ENCODE measurements at places on chromosomes 1 and 21.

GRCh38 chr1:90926971-90927370 lies 94.9 kb downstream of the ZNF644 start:
- DNase-seq = no peak

DNA sequence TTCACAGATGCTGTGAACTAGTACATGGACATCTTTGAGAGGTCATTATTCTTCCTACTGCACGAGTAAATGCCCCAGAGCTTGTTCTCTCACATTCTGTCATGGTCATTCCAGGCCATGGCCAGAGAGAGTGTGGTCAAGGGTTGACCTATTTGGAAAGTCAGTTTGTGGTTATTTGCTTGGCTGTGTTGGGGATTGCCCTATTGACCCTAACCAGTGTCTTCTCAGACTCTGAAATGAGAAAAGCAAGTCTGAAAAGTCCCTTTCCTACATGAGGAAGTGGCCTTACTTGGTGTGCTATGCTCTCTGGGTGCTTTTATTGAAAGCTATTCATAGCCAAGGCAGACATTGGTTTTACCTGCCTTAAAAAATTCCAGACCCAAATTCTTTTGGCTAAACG lies 26.6 kb downstream of the CLIC6 start:
- DNase-seq = no peak

DNA sequence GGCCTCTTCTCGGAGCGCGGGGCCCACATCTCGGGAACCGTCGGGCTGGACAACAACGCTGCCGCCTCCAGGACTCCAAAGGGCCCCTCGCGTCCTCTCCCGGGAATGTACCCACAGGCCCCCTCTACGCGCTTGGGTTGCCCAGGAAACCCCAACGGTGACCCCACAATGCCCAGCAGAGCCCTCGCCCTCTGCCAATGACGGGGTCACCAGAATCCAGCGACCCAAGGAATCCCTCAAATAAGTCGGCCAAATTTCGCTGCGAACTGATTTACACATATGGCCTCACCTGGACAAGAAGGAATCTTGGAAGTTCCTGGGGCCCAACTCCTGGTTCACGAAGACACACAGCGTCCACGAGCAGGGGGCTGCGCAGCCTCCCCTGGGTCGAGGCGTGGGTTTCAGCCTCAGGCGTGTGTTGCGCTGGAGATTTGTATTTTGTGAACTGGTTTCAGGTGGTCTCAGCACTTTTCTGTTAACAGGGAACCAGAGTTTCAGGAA lies 78.1 kb downstream of the DESI2 start:
- DNase-seq = no peak

- DNase-seq = no peak
Observed at GRCh38 chr1:31412205-31412604, 808 bp upstream of the SERINC2 start.

GRCh38 chr1:64440183-64440826 lies 29.6 kb upstream of the CACHD1 start:
- DNase-seq = no peak

GRCh38 chr1:218364028-218364710 lies 19.0 kb downstream of the TGFB2 start:
- DNase-seq = no peak

- no peak for DNase-seq
Observed at GRCh38 chr1:227315629-227316346, 2.5 kb downstream of the CDC42BPA start.

GRCh38 chr1:233443040-233443760 lies 115.7 kb downstream of the MAP3K21 start:
- no peak for DNase-seq

DNA sequence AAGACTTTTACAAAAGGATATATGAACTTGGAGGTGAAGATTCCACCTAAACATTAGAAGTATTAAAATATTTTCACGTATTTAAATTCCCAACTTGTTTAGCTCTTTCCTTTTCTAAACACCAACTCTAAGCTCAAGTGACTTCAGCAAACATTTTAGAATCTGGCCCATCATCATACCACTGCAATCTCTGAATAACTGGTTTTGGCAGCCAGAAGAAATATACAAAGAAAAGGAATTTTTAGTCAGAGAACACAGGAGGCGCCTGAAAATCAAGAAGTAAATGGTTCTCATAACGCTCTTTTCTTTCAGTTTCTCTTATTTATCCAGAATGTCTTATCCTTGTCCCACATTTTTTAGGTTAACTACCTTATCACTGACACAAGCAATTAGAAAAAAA lies 10.4 kb downstream of the TAF1A start:
- DNase-seq = no peak
